ENCODE measurements at places on chromosomes 3 and 15. TPM values are rescaled to one million over a fixed set of nuclear protein-coding genes. Genes with fewer than 3 reads are reported as not detected.

GRCh38 chr15:78763796-78764241 lies 47.4 kb downstream of the ADAMTS7 start:
- DNase-seq: no peak

DNA sequence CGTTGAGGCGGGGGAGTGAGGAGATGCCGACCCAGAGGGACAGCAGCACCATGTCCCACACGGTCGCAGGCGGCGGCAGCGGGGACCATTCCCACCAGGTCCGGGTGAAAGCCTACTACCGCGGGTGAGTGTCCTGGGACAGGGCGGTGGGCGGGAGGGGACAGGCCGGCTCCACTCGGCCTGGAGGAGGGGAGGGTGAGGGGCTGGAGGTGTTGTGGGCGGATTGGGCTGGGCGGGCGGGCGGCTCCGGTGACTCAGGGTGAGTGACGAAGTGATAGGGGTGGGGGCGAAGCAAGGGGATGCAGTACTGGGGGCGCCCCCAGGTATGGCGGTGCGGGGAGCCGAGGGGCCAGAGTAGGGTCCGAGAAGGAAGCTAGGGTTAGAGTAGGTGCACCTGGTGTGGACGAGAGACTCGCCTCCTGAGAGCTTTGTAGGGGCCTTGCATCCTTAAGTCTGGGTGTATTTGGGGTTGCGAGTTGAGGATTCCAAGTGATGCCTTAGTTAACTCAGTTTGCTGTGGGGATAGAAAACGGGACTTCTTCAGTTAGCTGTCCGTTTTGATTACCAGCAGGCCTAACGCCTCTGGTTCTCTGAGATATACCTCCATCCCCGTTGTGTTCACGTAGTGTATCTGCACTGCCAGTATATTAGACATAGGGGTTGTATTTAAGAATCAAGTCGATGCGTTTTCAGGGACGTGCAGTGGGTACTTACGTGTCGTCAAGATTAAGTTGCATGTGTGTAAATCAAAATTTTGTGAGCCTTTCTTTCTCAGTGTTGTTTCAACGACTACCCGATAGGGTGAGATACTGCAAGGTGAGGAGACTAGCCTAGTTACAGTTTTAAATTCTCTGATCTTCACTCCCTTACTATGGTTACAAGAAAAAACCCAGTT lies 670 bp downstream of the PRKCI start:
- no peak for DNase-seq

The GASK1A gene
- 11.9 TPM for total RNA-seq

The TTLL13 gene
- not detected for total RNA-seq

Data from mesenteric fat pad (tissue), 1 donor.